Activated T-helper 1 cell treated with Interleukin-2 at 50 U/mL for 16 hours (primary cell): ENCODE measurements at places on chromosomes 4 and X.

- no peak for DNase-seq
Measured at GRCh38 chrX:81120936-81121371, 80.8 kb downstream of the HMGN5 start.

GRCh38 chr4:111696505-111696904 is 448.7 kb upstream of the FAM241A start:
- no peak for DNase-seq

GRCh38 chrX:74924449-74925224 is 615 bp downstream of the NEXMIF start:
- no peak for DNase-seq

DNA sequence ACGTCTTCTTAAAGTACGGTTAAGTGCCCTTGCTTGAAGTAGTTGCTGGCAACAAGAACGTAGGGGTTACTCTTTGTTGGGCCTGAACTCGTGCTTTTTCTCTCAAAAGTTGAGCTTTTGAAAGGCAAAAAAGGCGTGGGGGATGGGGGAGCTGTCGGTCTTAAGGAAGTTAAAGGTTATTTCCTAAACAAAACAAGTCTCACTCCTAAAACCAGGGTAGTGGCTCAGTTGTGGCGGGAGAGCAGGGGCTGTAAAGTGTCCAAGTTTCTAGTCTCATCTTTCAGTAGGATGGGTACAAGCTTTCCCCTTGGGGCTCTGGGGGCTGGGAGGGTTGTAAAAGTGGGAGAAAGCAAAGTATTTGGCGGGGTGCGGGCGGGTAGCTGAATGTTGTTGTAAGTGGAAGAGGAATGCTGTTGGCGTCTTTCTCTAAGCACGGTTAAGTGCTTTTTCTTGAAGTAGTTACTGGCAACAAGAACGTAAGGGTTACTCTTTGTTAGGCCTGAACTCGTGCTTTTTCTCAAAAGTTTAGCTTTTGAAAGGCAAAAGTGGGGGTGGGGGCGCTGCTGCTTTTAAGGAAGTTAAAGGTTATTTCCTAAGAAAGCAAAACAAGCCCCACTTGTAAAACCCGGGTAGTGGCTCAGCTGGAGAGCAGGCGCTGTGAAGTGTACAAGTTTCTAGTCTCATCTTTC is 904 bp upstream of the WDR1 start:
- DNase-seq = no peak

- no peak for DNase-seq
Measured at GRCh38 chr4:105641845-105642244, 66.6 kb downstream of the INTS12 start.

GRCh38 chrX:74262452-74263209 is 41.3 kb upstream of the ZCCHC13 start:
- DNase-seq = no peak

- no peak for DNase-seq
Measured at GRCh38 chrX:100819534-100819836, 706 bp upstream of the CSTF2 start.

- DNase-seq = no peak
Measured at GRCh38 chrX:23783589-23784469, 856 bp downstream of the SAT1 start.

GRCh38 chrX:119130911-119131310 is 3.3 kb upstream of the KIAA1210 start:
- DNase-seq = no peak

DNA sequence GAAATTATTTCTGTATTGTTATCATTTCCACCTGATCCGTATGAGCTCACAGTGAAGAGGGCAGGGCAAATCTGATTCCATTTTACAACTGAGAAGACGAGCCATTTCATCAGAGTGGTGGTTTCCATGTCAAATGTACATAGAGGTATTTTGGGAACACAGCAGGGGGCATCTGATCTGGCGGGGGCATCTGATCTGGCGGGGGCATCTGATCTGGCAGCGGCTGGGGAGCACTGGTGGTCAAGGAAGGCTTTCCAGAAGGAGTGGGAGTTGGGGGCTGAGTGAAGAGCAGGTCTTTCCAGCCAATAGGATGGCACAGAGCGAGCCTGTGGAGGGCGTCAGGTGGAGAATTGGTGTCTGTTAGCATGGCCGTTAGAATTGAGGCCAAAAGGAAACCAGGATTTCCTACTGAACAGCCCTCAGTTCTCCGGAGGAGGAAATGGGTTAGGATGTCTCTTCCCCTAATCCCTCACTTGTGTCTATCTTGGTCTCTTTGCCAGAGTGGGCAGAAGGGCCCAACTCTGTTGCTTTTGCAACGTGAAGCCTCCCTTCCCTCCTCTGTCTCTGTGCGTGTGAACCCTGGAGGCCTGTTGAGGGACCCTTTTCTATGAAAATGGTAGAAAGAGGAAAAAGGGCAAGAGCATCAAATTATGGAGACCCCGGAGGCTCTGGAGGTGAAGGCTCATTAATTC is 41.3 kb downstream of the RHOH start:
- DNase-seq = no peak

GRCh38 chr4:39181520-39181904 is 817 bp upstream of the WDR19 start:
- no peak for DNase-seq

- no peak for DNase-seq
Measured at GRCh38 chr4:8350352-8350751, 80.8 kb downstream of the HTRA3 start.
